Stimulated activated CD4-positive, alpha-beta T cell treated with anti-CD3 and anti-CD28 coated beads, Interleukin-4, amount 100 ng/mL, for 4 hours (primary cell): ENCODE measurements at places on chromosomes 2 and 18.

- no peak for DNase-seq
Observed at GRCh38 chr18:4510711-4511110, 55.6 kb upstream of the DLGAP1 start.

DNA sequence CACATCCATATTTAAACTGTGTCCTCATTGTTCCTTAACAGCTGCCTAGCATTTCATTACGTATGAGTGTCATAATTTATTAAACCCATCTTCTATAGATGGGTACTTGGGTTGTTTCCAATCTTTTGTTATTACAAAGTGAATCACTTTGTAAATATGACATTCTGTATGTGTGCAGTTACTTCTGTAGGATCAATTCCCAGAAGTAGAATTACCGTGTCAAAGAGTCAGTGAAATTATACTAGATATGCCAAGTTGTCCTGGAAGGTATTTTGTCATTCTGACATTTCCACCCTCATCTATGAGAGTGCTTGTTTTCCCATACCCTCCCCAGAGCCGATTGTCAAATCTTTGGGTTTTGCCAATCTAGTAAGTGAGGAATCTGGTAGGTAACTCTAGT, 194.5 kb upstream of the APCDD1 start:
- DNase-seq: no peak

DNA sequence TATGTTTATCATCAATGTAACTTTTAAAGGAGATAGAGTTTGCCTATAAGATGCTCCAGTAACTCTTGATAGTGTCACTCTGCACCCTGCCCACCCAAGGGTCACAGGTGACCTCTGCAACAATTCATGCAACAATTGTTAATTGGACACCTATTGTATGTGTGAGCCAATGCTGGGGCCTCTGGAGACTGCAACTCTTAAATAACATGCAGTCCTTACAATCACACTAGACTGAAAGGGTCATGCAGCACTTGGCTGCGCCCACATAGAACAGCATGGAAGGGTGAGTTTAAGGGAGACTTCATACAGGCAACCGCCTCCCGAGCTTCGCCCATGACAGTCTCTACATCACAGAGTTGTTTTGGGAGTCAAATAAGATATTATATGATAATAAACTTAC, 137.1 kb upstream of the TWIST2 start:
- DNase-seq: no peak

DNA sequence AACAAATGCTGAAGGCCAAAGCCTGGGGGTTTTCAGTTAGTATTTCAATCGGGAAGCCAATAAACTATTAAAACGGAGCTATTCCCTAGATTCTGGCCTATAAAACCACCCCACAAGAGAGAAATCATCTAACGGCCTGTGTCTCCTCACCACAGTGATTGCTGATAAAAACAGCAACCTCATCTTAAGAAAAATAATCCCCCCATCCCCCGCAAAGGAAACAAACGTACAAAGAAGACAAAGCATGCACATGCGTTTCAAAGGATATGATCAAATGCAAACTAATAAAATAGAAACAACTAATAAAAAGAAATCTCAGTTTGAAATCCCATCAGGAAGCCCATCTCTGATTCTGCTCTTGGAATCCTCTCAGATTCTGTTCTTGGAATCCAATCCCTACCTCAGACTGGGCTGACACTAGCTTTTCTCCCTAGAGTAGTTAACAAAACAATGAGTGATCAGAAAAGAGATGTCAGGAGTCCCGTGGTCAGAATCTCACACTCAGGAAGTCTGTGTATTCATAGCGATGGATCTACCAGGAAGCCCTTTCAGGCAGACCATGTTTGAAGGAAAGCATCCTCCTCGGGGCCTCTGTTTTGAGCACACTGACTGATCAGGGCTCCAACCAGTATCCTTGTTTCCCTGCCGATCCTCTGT, 150.7 kb downstream of the THADA start:
- DNase-seq: no peak

DNA sequence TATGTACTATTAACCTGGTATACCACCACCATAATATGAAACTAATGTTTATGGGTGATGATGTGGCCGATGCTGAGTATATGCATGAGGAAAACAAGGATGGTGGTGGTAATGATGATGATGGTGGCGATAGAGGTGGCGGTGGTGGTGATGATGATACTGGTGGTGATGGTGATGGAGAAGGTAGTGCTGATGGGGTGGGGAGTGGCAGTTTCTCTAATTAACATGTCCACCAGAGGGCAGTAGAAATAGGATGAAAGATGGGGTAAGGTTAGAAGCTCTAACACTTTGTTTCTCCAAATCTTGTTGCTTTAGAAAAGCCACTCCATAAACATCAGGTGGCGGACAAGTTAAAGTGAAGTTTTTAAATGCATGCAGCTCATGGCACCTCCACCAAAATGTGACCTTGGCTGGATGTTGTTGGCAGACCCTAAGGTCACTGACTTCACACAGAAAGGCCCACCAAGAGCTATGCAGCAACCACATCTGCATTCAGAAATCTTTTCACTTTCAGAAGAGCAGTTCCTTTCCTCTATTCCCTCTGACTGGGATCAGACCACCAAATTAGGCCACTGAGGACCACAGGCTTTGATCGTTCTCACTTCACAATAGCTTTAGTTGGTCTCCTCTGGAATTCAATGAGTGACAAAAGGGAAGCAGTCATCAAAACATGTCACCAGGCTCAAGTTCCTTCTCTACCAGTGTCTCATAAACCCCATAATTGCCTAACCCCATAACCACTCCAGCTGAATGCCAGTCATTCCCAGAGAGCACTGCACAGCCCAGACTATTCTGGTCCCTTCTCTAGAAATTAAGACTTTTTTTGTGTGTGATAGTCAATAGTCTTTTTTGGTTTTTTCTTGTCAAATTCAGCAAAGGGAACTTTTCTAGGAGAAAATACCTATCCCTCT, 7.5 kb upstream of the BCL11A start:
- DNase-seq: no peak

GRCh38 chr2:237361194-237362004, 52.6 kb downstream of the COL6A3 start:
- no peak for DNase-seq
